ENCODE measurements at places on chromosomes 5 and 9. TPM values are rescaled to one million over a fixed set of nuclear protein-coding genes. Genes with fewer than 3 reads are reported as not detected.

Gene PPP2R2B
- total RNA-seq = 5.3 TPM

Gene S1PR3
- total RNA-seq = 0.06 TPM

Gene NSG2
- total RNA-seq = not detected

DNA sequence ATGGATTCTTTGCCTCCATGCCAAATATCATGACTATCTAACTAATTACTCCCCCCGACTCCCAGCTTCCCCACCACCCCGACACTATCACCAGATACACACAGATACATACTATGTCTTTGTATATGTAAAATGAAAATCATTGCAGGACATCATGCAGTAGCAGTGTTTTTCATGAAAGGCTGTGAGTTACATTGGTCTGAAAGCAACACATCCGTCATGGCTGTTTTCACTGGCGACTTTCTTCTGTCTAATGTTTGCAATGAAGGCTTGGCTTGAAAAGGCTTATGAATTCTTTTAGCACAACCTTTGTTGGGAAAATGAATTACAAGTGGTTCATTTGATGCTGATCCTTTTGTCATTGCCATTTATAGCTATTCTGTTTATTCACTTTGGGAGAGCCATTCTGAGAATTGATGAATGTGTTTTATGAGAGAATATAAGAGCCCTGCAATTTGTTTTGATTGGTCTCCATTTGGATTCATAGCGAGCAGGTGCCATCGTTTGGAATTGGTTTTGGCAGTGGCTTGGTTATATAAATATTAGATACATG lies 103.4 kb downstream of the PIP5K1B start:
- DNase-seq = no peak

Gene PCDHGB1
- total RNA-seq = not detected

Gene SPATA31A3
- total RNA-seq = not detected

DNA sequence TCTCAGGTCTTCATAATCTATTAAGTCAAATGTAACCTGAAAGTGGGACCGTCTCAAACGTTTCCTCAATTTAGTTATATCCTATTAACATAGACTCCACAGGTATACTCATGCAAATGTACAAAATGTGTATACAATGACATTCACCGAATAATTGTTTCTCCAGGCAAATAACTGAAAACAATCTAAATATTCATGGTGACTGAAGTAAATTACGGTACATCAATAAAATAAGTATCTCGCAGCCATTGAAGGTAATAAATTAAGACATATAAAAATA lies 482 bp downstream of the IARS1 start:
- DNase-seq = no peak

Gene TCF7
- 283 TPM for total RNA-seq

GRCh38 chr9:694403-695154 lies 146.9 kb upstream of the DMRT1 start:
- DNase-seq = no peak

GRCh38 chr9:23319092-23319491 lies 506.9 kb downstream of the ELAVL2 start:
- DNase-seq = no peak

Gene C7
- total RNA-seq = not detected

- no peak for DNase-seq
Measured at GRCh38 chr9:76405868-76406267, 11.6 kb upstream of the RFK start.

DNA sequence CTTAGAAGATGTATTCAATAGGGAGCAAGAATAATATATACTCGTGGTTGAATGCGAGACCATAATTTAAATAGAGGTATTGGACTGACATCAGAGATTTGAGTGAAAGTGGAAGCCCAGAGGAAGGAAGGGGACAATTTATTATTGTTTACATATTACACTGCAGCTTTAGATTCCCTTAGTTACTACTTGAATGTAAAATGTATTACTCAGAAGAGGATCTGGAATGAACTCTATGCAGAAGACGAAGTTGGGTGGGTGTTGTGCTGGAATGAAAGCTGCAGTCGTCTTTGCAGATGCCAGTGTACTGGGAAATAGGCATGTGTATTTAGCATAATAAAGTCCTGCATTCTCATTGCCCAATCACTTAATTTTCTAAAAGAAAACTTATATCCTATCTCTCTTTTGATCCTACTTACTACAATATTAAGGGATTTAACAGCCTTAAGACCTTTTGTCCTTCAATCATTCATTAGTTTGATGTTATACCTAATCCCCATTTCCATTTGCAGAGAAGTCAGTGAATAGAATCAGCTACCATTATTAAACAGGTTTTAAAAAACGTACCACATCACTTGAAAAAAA lies 570.7 kb upstream of the WWC1 start:
- no peak for DNase-seq

Gene FSD1L
- total RNA-seq = 4.9 TPM

GRCh38 chr9:130462685-130463540 lies 18.2 kb downstream of the ASS1 start:
- no peak for DNase-seq

- no peak for DNase-seq
Measured at GRCh38 chr5:130550562-130550928, 614.5 kb downstream of the HINT1 start.

- DNase-seq = peak; percentile 87
Measured at GRCh38 chr9:129131300-129132145, 20.3 kb downstream of the PTPA start.

DNA sequence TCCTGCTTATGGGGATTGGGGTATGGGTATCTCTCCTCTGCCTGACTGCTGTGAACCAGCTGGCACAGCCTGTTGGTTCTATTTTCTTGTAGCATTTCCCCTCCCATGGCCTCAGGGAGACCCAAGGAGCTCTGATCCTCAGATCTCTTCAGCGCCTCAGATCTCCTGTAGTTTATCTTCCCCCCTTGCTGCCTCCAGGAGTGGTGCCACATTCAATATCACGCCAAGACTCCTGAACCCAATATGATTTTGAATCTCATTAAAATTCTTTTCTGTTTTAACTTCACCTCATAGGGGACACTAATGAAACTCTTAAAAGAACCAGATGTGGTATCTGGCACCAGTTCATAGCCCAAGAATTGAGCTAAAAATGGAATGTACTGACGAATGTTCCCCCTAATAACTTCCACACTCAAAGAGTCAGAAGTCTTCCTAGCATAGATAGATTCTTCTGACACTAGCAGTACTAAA lies 59.6 kb upstream of the LIFR start:
- no peak for DNase-seq

DNA sequence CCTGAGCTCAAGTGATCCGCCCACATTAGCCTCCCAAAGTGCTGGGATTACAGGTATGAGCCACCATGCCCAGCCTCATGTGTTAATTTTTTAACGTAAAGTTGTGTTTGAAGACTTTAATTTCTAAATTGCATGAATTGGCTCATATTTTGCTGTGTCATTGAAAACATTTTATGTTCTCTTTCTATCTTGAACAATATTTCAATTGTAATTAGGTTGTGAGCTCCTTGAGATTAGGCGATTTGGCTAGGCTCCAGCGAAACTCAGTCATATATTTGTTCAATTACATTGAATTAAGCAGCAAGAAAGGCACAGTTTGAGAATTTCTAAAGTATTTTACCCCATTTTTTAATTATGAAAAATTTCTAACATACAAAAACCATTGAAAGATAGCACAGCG lies 34.0 kb downstream of the GAPVD1 start:
- no peak for DNase-seq

DNA sequence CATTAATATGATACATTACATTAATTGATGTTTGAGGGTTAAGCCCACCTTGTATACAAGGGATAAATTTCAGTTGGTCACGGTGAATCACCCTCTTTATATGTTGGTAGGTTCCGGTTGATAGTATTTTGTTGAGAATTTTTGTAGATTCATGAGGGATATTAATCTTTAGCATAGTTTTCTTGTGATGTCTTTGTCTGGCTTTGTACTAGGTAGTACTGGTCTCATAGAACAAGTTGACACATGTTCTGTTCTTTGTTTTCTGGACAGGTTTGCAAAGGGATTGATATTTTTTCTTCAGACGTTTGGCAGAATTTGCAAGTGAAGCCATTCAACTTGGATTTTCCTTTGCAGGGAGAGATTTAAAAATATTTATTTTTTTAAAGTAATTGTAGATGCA lies 49.1 kb upstream of the CLK4 start:
- no peak for DNase-seq

Gene ELAVL2
- total RNA-seq = not detected

DNA sequence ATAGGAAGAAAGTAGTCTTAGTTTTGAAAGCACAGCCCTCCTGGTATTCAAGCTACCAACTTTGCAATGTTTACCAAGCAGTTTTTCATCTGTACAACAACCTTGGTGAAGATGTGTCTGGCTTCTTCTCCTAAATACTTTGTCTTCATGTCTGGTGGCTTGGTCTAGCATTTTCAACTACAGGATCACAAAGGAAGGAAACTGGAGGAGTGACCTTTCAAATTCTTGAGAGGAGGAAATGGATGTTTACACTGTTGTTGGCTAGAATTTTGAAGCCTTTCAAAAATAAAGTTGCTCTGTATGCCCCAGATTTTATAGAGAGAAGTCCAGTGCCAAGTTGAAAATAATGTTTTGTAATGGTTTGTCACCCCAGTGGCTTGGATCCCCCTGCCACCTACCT lies 16.3 kb downstream of the PAM start:
- no peak for DNase-seq

Gene STPG3
- not detected for total RNA-seq

DNA sequence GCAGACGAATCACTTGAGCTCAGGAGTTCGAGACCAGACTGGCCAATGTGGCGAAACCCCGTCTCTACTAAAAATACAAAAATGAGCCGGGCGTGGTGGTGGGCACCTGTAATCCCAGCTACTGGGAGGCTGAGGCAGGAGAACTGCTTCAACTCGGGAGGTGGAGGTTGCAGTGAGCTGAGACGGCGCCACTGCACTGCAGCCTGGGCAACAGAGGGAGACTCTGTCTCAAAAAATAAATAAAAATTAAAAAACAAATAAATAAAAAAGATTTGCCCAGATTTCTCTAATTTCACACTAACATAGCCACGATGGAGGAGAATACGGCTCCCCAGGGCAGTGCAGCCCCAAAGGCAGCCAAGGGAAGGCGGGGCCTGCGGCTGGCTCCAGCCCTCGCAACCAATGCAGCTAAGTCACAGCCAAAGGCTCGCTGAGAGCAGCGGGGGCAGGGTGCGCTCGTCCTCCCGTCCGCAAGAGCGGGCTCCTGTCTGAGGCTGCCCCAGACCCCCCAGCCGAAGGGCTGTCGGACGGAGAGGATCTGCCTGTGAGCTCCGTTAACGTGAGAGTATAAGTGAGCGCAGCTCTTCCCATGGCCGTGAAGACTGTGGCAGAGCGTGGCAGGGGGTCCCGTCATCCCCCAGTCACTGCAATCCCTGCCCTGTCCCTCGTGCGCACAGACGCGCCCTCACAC lies 43.5 kb downstream of the SLC12A7 start:
- DNase-seq = no peak

Gene DRD1
- not detected for total RNA-seq

Gene PKD2L2
- total RNA-seq = not detected

- DNase-seq = no peak
Measured at GRCh38 chr9:136143215-136144001, 24.7 kb upstream of the TMEM250 start.

DNA sequence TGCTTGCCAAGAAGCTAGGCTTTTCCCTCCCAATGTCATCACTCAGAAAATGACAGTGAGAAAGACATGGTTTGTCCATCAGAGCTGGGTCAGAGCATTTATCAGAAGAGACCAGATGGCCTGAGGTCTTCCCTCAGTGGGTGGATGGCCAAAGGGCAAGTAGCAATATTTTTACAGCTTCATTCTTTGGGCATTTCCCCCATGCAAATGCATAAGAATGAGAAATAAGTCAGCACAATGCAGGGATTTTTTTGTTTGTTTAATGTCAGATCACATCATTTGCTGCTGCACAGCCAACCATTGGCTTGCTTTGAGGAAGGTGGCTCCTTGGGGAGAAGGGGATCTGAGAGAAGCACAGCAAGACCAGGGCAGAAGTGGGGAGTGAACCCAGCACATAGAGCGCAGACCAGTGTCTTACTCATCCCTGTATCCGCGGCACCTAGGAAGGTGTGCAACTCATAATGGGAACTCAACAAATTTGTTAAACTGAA lies 209.6 kb downstream of the SEMA6A start:
- no peak for DNase-seq

GRCh38 chr9:95993337-95993736 lies 117.8 kb downstream of the ERCC6L2 start:
- DNase-seq = no peak

Gene PCDHGA9
- 0.11 TPM for total RNA-seq

GRCh38 chr9:90909225-90909624 lies 107.6 kb downstream of the SYK start:
- no peak for DNase-seq

DNA sequence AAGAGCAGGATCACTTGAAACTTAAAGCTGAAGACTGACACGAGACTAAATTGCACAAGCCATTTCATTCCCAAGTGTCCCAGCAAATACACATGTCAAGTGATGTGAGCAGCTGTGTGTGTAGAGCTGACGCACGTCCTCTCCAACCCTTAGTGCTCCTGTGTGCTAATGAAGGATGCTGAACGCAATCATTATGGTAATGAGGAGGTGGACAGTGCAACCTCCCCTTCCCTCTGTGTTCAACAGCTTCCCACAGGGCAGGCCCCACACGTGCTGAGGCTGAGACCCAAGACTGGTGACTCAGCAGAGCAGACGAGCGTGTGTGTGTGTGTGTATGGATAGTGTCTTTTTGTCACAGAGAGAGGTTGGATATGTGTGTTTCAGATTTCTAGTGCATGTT lies 702.1 kb downstream of the SEMA5A start:
- DNase-seq = no peak

Gene PLEKHG4B
- total RNA-seq = 0.03 TPM

- no peak for DNase-seq
Measured at GRCh38 chr5:172692451-172692850, 51.4 kb downstream of the NEURL1B start.

GRCh38 chr9:112494153-112494552 lies 7.5 kb downstream of the KIAA1958 start:
- no peak for DNase-seq

- no peak for DNase-seq
Measured at GRCh38 chr5:157324237-157324636, 58.3 kb downstream of the CYFIP2 start.

DNA sequence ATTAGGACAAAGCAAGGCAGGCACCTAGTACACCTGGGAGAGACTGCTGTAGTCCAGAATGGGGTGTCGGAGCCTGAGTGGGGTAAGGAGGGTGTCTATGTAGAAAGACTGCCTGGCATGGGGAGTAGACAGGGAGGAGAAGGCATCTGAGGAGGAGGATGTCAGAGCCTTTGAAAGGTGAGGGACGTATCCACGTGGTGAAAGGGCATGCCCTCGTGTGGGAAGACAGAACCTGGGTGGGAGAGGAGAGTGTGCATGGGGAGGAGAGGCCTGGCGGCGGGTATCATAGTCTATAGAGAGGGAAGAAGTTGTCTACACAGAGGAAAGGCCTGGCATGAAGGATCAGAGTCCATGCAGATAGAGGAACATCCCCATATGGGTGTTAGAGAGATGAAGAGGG lies 91.8 kb downstream of the NDFIP1 start:
- DNase-seq = no peak

DNA sequence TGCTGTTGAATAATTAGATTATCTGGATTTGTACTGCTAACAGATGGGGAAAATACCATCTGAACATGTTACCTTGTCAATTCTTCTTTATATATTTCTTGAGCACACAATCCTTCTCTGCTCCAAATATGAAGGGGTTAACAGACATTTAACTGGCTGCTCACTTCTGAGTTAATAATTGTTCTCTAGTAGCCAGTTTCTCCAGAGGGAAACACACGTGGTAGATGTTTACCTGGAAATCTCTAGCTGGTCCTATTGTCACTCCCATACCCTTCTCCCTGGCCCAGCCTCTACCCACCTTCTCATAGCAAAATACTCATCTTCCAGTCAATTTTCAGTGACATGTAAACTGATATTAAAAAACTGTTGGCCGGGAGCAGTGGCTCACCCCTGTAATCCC lies 101.5 kb upstream of the ZNF462 start:
- DNase-seq = no peak

Gene PCDHA1
- total RNA-seq = not detected

Gene RIGI
- total RNA-seq = 30.0 TPM
